ENCODE measurements at places on chromosomes 7 and 10. TPM values are rescaled to one million over a fixed set of nuclear protein-coding genes. Genes with fewer than 3 reads are reported as not detected.

DNA sequence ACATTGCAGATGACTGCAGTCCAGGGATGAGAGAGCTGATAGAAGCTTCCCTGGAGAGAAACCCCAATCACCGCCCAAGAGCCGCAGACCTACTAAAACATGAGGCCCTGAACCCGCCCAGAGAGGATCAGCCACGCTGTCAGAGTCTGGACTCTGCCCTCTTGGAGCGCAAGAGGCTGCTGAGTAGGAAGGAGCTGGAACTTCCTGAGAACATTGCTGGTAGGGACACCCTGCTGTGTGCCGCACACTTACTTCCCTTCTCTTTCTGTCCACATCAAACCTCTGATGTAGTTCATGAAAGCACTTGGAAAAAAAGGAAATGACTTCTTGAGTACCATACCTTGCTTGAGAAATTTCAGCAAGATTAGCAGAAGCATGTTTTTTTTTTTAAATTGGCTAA is 25.3 kb downstream of the MAP3K8 start:
- H3K4me3 ChIP-seq = no peak overlapping the region
- peaks cover 5% of the 10 kb centered on the region for H3K4me1 ChIP-seq
- H3K27me3 ChIP-seq = no peaks in the 10 kb centered on the region
- H3K36me3 ChIP-seq = no peaks in the 10 kb centered on the region
- peak overlapping the region; percentile 41 for H3K27ac ChIP-seq

GRCh38 chr7:25615593-25615992 is 387.3 kb upstream of the NPVF start:
- no peaks in the 10 kb centered on the region for H3K36me3 ChIP-seq
- H3K27ac ChIP-seq = peak overlapping the region; percentile 52
- H3K4me3 ChIP-seq = no peak overlapping the region
- no peaks in the 10 kb centered on the region for H3K27me3 ChIP-seq
- peaks cover 18% of the 10 kb centered on the region for H3K4me1 ChIP-seq

DNA sequence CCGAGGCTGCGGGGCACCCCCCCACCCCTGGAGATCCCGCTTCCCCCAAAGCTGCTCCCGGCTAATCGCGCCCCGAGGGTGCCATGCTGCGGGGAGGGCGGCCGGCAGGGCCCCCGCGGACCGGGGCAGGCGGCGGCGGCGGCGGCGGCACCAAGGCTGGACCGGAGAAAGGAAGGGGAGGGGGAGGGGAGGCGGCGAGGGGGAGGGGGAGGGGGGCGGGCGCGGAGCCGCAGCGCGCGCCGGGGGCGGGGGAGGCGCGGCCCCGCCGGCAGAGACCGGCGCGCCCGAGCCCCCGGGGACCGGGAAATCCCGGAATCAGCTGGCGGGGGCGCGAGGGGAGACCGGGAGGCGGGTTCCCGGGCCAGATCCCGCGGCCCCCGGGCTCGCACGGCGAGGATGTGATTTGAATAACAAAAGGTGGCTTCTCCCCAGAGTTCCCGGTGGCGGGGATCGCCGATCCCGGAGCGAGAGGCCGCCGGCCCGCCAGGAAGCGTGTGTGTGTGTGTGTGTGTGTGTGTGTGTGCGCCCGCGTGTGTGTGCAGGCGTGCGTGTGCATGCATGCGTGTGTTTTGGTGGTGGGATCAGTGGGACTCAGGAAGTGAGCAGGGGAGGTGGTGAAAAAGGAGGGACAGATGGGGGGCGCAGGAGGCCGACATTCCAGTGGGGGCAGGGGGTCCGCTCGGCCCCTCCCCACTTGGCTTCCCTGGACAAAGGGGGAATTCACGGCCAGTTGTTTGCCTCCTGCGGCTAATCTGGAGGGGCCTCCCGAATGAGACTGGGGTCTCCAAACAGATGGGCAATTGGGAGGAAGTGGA is 99.5 kb downstream of the HIP1 start:
- peak overlapping the region; percentile 57 for H3K27ac ChIP-seq
- H3K27me3 ChIP-seq = no peaks in the 10 kb centered on the region
- peak overlapping the region; percentile 92 for H3K4me3 ChIP-seq

DNA sequence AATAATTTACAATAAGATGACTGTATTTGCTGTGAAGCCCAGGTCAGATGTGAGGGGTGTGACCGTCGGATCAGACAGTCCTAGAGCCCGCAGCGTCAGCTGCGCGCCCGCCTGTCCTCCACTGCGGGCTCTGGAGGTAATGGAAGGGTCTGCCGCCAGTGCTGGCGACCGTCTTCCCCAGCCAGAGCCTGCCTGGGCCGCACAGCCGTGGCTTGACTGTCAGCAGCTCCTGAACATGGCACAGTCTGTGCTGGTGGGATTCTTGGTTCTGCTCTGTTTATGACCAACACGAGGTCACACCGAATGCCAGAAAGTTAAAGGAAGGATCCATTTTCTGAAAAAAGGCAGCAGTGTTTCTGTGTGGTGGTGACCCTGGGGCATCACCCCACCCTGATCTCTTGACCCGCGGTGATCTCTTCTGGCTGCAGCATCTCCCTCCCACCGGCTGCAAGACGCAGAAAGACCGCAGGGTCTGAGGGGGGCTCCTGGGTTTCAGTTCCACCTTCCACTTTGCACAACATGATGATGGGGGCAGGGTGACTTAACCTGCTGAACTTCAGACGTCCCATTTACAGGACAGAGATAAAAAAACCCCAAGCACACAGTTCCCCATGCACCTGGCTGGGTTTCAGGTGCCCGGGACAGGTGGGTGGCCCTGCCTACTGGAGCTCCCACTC is 103.7 kb downstream of the DNAJB6 start:
- DNase-seq = no peak
- H3K27me3 ChIP-seq = no peaks in the 10 kb centered on the region
- H3K4me1 ChIP-seq = no peaks in the 10 kb centered on the region
- H3K27ac ChIP-seq = no peak overlapping the region

DNA sequence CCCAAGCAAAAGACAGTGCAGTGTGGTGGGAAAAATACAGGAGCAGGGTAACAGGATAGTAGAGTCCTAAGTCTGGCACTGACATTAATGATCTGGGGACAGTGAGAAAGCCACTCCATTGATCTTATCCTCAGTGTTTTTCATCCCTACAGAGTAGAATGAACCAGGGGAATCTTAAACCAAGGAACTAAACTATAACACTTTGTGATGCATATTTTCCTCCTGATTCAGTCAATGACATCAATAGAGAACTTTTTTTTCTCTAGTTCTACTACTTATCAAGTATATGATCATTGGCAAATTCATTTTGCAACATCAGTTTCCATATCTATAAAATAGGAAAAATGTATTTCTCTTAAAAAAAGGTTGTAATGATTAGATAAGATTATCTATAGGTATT is 151.1 kb downstream of the TMEM26 start:
- no peaks in the 10 kb centered on the region for H3K4me1 ChIP-seq
- H3K4me3 ChIP-seq = no peak overlapping the region
- H3K27ac ChIP-seq = no peak overlapping the region
- H3K36me3 ChIP-seq = no peaks in the 10 kb centered on the region
- DNase-seq = no peak

- H3K27me3 ChIP-seq = no peaks in the 10 kb centered on the region
- no peak overlapping the region for H3K27ac ChIP-seq
- H3K4me3 ChIP-seq = no peak overlapping the region
- no peaks in the 10 kb centered on the region for H3K4me1 ChIP-seq
- no peaks in the 10 kb centered on the region for H3K36me3 ChIP-seq
- DNase-seq = no peak
Observed at GRCh38 chr10:65548001-65548400, 1377.8 kb upstream of the LRRTM3 start.

GRCh38 chr7:92748495-92748894 is 87.9 kb downstream of the CDK6 start:
- no peaks in the 10 kb centered on the region for H3K27me3 ChIP-seq
- no peak overlapping the region for H3K4me3 ChIP-seq
- H3K27ac ChIP-seq = no peak overlapping the region
- no peak for DNase-seq

DNA sequence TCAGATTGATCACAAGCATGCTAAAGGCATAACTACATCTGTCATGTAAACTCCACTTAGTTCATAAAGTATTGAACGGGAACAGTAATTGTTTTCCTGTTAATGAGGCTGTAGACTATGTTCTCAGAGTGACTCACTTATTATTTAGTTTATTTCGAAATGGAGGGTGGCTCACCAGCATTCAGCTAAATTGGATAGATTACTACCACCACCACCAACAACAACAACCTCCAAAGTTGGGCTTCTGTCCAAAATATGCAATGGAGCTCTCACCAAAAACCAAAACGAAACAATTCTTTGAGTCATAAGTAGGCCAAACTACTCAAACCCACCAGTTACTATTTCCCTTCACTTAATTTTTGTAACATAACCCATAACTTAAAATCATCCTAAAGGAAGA is 127.9 kb upstream of the NRBF2 start:
- no peak overlapping the region for H3K27ac ChIP-seq
- DNase-seq = no peak
- H3K4me3 ChIP-seq = no peak overlapping the region
- H3K4me1 ChIP-seq = no peaks in the 10 kb centered on the region

GRCh38 chr10:29555746-29556481 is 78.9 kb downstream of the SVIL start:
- no peak for DNase-seq
- no peaks in the 10 kb centered on the region for H3K36me3 ChIP-seq

DNA sequence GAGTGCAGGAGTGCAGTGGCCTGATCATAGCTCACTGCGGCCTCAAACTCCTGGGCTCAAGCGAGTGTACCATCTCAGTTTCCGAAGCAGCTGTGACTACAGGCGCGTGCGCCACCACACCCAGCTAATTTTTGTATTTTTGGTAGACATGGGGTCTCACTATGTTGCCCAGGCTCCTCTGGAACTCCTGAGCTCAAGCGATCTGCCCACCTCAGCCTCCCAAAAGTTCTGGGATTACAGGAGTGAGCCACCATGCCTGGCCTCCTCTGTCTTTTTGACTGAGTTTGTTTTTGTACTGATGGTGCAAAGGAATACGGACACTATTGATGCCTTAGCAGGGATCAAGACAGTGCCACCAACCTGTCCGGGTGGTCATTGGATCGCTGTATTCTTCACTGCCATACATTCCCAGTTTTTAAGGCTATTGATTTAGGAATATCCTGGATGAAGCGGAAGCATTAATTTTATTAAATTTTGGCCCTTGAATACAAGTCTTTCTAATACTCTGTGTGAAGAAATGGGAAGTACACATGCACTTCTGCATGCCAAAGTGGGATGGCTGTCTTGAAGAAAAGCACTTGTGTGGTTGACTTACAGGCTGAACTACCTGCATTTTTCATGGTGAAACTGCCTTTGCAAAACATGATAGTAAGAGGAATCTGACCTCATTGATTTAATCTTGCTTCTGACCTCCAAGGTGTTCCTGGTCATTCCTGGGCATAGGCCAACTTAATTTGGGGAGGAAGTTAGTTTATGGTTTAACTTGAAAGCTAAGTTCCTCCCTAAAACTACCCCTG is 2.1 kb upstream of the CUL2 start:
- no peaks in the 10 kb centered on the region for H3K36me3 ChIP-seq
- H3K4me3 ChIP-seq = no peak overlapping the region
- no peaks in the 10 kb centered on the region for H3K27me3 ChIP-seq
- peaks cover 8% of the 10 kb centered on the region for H3K4me1 ChIP-seq
- H3K27ac ChIP-seq = no peak overlapping the region
- DNase-seq = no peak

- no peaks in the 10 kb centered on the region for H3K27me3 ChIP-seq
- no peak overlapping the region for H3K4me3 ChIP-seq
- H3K36me3 ChIP-seq = no peaks in the 10 kb centered on the region
Observed at GRCh38 chr10:80996615-80997193, 459.0 kb downstream of the SH2D4B start.

DNA sequence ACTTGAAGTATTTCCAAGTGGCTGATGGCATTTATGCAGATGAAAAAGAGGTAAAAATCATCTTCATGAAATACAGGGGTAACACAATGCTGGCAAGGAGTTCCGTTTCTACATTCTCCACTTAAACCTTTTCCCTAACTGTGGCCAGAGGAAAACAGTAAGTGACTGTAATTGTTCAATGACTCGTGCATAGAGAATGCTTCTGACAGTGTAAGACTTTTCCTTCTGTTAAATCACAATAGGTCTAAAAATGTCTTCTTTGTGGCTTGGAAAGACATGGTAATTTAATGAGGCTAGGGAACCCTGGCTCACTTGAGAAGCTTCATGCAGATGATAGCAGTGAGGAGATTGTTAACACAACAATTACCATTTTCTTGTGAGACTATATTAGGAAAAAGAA is 50.3 kb upstream of the RSU1 start:
- no peaks in the 10 kb centered on the region for H3K36me3 ChIP-seq
- no peaks in the 10 kb centered on the region for H3K27me3 ChIP-seq
- H3K4me3 ChIP-seq = no peak overlapping the region
- DNase-seq = no peak
- peak overlapping the region; percentile 13 for H3K27ac ChIP-seq

DNA sequence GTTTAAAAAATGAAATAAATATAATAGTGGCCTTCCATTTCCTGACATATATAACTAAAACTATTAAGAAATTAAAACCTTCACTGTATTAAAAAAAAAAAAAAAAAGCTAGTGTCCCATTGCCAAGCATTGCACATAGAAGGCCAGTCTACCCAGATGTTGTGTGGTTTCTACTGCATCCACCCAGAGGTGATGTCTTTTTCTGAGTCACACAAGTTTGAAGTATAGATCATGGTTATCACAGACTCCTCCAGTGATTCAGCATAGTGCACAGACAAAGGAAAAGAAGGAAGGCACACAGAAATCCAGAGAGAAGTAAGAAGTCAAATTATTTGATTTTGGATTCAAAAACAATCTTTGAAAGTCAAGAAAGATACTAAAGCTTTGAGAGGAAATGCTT is 429.0 kb downstream of the ETV1 start:
- no peaks in the 10 kb centered on the region for H3K27me3 ChIP-seq
- no peak overlapping the region for H3K4me3 ChIP-seq
- no peak for DNase-seq
- H3K36me3 ChIP-seq = no peaks in the 10 kb centered on the region
- no peaks in the 10 kb centered on the region for H3K4me1 ChIP-seq

- H3K4me1 ChIP-seq = no peaks in the 10 kb centered on the region
- H3K36me3 ChIP-seq = no peaks in the 10 kb centered on the region
- no peak overlapping the region for H3K27ac ChIP-seq
- no peak overlapping the region for H3K4me3 ChIP-seq
Observed at GRCh38 chr7:124171068-124171467, 138.2 kb upstream of the TMEM229A start.

Gene HABP2
- 48.3 TPM for polyA plus RNA-seq

Gene KAZALD1
- 18.2 TPM for polyA plus RNA-seq

Gene PRSS2
- 273 TPM for polyA plus RNA-seq

Gene FAM237B
- not detected for polyA plus RNA-seq

Gene BPGM
- polyA plus RNA-seq = 25.7 TPM

Gene INA
- 0.71 TPM for polyA plus RNA-seq
